Psoas muscle (tissue), 8 donors: ENCODE measurements at places on chromosomes 11 and 22. TPM values are rescaled to one million over a fixed set of nuclear protein-coding genes. Genes with fewer than 3 reads are reported as not detected.
A peak's percentile ranks its signal among the peaks of the same experiment; 100 is the strongest.

GRCh38 chr11:71268706-71269321 is 16.4 kb upstream of the SHANK2 start:
- DNase-seq, result no peak

- no peak for DNase-seq
These were observed 38.4 kb downstream of the CD44 start for GRCh38 chr11:35177370-35177769.

- peak; percentile 45 for DNase-seq
These were observed 640.9 kb downstream of the BRD1 start for GRCh38 chr22:49186762-49187161.

DNA sequence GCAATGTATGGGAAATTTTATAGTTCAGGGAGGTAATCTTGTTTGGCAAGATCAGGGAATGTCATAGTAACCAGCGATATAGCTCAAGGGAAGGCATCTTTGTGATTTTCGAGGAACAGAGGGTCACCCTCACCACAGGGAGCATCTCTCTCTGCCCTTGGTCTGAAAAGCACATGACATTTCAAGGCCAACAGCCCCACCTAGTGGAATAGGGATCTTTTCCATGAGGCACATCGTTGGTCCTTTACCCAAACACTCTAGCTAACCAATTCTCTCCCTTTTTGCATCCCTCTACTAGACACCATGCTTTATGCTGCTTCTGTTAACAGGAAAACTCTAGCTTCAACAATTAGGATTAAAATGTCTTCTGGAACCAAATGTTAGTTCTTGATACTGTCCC is 179.0 kb downstream of the GRM5 start:
- no peak for DNase-seq

DNA sequence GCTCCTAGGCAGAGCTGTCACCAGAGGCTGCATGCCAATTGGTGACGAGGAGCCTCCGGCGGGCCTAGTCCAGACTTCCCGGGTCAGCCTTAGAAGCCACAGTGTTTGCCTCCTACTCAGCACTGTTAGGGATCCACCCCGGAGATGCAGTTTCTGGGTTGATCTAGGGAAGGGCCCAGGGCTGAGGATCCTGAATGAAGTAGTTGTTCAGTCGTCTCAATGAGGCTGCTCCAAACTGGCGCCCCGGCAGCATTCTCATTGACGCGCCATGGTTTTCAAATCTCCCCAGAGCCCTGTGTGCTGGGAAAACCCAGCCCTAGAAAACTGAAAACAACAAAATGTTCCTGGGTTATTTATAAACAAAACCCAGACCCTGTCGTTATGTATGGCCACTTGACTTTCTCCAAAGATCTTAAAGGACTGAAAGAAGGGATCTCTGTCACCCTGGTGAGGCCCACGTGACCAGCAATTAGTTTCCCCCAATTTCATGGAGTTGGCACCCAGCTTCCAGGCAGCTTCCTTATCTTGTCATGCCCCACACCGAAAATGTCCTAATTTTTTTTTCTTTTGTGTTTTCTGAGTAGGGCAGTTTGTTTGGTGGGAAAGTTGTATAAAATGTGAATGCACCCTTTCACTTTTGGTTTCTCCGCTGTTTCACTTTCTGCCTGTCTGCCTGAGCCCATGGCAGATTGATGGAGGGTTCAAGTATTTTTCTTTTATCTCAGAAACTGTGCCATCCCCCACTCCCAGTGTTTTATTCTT is 2.0 kb upstream of the EHD1 start:
- DNase-seq, result peak; percentile 48

GRCh38 chr11:73178681-73179080 is 36.6 kb upstream of the FCHSD2 start:
- DNase-seq, result peak; percentile 32

DNA sequence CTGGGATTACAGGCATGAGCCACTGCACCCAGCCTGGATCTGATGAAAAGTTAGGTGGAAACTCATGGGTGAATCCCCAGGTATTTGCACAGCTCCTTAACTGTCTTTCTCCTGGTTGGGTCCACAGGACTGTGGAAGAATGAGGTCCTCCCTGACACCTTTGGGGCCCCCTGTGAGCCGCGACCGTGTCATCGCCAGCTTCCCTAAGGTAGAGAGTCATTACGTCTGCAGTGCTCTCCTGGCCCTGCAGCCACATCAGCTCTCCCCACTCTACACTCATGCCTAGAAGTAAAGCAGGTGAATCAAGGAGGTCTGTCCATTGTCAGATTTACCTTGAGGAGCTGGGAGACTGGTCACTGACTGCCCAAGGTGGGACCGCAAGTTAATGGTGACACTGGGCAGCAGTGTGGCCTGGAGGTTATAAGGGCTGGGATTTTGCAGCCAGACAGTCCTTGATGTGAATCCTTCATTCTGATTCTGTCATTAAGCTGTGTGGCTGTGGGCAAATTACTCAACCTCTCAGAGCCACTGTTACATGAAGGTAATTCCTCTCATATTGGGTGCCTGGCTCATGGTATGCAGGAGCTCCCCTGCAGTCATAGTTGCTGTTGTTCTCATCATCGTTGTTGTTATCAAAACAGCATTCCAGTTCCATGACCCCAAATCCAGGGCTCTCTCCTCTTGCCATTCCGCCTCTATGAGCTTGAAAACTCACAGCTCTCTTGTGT is 1.4 kb downstream of the RAB36 start:
- DNase-seq, result no peak

TNNT3 gene
- total RNA-seq, result 3,276 TPM

PATE4 gene
- total RNA-seq, result not detected
